ENCODE measurements at places on chromosomes 1 and 21.

- peak; percentile 54 for DNase-seq
Observed at GRCh38 chr1:67052741-67053534, 1.0 kb downstream of the SLC35D1 start.

GRCh38 chr1:25856856-25857255 is 2.4 kb downstream of the AUNIP start:
- no peak for DNase-seq

GRCh38 chr1:8135250-8135649 is 109.1 kb upstream of the ERRFI1 start:
- DNase-seq = no peak

GRCh38 chr1:161082996-161083747 is 6.2 kb downstream of the NECTIN4 start:
- DNase-seq = peak; percentile 96

- peak; percentile 66 for DNase-seq
Observed at GRCh38 chr1:45924736-45925135, 121.3 kb downstream of the MAST2 start.

- DNase-seq = no peak
Observed at GRCh38 chr1:228197555-228198147, 10.2 kb upstream of the OBSCN start.

DNA sequence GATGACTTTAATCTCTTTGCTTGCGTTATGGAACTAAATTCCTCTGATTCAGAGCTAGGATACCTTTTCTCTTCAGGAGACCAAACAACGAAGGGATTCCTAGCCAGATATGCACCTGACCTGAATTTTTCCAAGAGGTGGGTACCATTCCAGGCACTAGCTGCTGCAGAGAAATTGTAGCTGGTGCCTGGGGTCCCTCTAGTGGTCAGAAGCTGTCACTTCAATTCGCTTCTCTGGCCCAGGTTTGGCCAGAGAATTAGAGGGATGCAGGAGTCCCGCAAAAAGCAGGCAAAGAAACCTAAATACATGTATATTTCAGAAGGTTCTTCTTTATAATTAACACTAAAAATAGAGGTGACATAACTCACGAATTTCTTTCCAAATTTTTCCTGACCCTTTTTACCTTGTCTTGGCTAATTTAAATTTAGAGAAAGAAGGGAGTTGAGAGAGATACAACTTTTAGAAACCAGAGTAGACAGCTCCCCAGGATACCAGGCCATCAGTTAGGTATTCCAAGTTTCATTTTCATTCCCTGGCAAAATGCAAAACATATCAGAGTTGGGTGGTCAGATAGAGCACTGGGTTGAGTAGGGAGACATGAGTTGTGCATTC is 9.6 kb downstream of the ACKR1 start:
- peak; percentile 55 for DNase-seq

- no peak for DNase-seq
Observed at GRCh38 chr1:72936151-72936740, 653.9 kb upstream of the NEGR1 start.

- DNase-seq = no peak
Observed at GRCh38 chr1:47459253-47459788, 21.5 kb downstream of the FOXD2 start.

DNA sequence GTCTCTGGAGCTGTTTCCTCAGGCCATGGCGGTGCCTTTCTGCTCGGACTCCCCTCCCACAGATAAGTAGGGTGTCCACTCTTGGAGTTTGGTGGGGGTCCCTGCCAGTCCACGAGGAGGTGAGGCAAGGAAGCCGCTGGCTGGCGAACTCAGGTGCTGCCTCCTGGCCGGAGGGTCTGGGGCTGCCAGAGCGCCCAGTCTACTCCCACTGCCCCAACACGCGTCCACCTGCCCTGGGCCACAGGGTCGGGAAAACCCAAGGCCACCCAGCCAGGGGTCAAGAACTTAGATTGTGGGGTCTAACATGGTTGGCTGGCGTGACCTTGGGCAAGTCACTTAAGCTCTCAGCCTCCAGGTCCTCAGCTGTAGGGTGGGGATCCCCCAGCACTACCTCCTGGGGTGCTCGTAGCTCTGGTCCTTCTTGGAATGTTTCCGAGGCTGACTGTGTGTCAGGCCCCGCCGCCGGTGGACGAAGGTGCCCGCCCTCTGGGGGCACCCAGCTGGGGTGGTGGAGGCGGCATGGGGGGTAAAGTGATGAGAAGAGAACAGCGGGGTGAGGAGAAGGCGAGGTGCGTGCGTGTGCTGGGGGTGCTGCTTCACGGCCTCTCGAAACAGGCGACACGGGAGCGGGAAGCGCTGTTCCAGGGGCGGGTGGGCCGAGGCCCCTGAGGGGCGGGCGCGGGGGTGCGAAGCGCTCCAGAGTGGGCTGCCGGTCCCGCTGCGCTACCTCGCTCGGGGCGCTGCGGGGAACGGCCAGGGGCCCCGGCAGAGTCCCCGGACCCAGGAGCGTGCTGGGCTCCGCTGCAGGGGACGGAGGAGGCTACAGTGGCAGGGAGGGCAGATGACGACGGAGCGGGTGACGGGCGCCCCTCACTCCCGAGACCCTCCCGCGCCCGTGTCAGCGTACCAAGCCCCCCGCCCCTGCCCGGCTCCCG is 1.2 kb downstream of the SH2D5 start:
- DNase-seq = no peak

DNA sequence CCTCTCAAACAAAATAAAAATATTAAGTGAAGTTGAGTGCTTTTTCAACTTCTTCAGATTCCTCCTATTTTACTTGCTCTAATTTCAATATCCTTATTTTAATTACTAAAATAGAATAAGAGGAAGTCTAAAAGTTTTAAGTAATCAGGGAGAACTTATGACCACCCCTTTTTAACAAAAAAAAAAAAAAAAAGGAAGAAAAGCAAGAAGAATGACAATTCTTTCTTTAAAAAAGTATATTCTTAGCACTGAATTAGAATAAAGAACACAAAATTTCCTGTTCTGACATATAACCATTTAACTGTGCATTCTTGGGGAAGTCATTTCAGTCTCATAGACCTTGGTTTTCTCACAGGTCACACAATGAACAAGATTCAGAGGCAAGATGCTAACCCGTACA is 46.8 kb downstream of the SAMSN1 start:
- DNase-seq = no peak

- DNase-seq = no peak
Observed at GRCh38 chr1:204962742-204963632, 80.0 kb upstream of the CNTN2 start.

- DNase-seq = peak; percentile 91
Observed at GRCh38 chr1:172823534-172823933, 164.6 kb downstream of the FASLG start.

DNA sequence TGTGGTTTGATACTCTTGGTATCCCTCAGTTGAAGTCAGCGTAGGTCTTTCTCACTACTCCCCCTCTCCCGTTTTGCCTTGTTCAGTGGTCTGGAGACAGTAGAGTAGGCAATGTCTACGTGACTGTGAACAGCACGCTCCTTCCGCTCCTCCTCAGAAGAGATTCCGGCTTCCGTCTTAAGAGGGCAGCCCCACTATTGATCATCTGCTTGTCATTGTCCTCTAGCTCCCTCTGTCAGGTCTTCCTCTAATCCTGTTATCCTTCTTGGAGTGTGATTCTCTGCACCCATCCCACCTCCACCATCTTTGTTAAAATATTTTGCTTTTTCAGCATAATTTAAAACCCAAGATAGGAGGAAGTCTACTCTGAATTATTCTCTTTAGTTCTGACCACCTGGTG is 129.9 kb upstream of the KCNK2 start:
- DNase-seq = no peak

DNA sequence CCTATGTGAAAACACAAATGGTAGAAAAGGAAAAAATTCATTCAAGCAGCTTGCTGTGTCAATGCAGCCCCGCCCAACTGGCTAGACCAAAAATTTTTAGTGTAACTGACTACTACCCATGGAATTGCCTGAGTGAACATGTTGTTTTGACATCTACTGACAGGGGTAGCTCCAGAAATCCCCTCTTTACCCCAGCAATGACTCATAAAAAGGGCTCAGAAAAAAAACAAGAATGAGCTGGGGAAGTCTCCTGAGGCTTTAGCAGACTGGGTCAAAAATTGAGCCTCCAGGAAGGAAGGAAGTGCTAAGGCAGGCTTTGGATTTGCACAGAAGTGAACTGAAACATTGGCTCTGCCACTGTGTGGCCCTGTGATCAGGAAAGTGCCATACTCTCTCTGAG is 24.4 kb upstream of the FGGY start:
- peak; percentile 48 for DNase-seq

DNA sequence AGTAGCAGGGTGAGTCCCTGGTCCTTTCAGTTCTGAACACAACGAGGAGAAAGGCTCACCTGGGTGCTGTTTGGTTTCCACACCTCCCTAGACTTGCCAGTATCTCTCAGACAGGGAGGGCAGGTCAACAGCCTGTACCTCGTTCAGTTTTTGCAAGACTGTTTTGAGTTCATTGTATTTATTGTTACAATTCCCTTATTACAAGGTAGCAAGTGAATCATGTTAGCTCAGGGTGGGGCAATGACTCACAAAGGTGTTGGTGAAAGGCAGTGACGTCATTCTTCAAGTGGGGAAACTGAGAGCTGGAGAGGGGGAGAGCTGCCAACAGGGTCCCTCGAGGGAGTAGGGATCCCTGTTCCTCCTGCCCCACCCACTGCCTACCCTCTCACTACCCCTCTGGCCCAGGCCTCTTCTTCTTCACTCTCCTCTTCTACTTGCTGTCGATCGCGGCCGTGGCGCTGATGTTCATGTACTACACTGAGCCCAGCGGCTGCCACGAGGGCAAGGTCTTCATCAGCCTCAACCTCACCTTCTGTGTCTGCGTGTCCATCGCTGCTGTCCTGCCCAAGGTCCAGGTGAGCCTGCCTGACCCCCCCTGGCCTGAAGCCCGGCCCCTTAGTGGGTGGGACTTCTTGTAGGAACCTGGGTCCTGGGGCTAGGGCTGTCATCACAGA is 13.4 kb downstream of the SERINC2 start:
- DNase-seq = no peak

DNA sequence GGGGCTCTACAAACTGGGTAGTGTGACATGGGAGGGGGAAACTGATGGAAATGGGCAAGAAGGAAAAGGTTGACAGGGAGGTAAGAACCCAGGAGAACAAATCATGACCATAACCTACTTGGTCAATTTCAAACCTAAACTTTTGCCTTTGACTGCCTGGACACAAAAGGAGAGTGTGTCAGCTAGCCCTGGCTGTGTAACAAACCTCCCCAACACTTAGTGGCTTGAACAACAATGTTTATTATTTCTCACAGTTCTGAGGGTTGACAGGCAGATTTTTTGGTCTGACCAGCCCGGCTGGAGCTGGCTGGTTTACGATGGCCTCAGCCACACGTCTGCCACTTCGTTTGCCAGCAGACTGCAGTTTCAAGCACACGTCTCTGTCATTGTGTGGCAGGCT is 92.5 kb downstream of the WDR4 start:
- no peak for DNase-seq

GRCh38 chr1:209527372-209527771 is 56.1 kb upstream of the CAMK1G start:
- DNase-seq = peak; percentile 5

DNA sequence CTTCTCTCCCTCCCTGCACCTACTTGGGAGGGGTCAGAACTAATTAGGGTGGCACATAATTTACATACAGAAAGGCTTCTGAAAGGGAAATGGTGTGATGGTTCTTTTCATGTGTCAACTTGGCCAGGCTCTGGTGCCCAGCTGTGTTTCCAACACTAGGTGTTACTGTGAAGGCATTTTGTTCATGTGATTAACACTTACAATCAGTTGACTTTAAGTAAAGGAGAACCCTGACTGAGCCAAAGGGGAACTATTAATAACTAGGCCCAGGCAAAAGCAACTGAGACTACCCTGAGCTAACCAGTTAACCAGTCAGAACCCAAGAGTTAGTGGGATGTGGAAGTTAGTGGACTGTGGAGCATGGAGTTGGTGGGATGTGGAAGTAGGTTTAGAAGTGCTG is 114.9 kb downstream of the SEC16B start:
- DNase-seq = no peak

DNA sequence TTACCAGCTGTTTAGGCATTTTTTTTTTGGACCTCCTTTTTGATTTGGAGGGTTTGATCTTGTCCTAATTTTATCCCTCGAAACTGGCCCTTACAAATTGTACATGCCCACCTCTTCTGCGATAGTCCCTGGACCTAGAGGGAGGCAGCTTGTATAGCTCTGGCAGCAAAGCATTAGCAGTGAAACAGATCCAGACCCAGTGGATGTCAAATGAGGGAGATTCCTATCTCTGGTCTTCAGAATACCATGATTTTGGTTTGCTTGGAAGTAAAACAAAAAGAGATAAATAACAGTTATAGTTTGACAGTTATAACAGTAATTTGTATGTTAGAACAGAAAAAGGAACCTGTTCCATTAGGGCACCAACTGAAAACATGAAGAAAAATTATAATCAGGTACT is 123.6 kb downstream of the MIS18A start:
- DNase-seq = no peak

All from cardiac fibroblast (primary cell).